ENCODE measurements at places on chromosomes 3 and 15. TPM values are rescaled to one million over a fixed set of nuclear protein-coding genes. Genes with fewer than 3 reads are reported as not detected.
A peak's percentile ranks its signal among the peaks of the same experiment; 100 is the strongest.

DNAJC17 gene
- 13.8 TPM for total RNA-seq

SYNPR gene
- not detected for total RNA-seq

TGM4 gene
- not detected for total RNA-seq

COPG1 gene
- 68.4 TPM for total RNA-seq

ZBTB38 gene
- total RNA-seq, result 57.3 TPM

FES gene
- 43.1 TPM for total RNA-seq

FSD2 gene
- 0.05 TPM for total RNA-seq

ECE2 gene
- total RNA-seq, result not detected

CLRN1 gene
- total RNA-seq, result not detected

BCL2A1 gene
- total RNA-seq, result 2.9 TPM

DNA sequence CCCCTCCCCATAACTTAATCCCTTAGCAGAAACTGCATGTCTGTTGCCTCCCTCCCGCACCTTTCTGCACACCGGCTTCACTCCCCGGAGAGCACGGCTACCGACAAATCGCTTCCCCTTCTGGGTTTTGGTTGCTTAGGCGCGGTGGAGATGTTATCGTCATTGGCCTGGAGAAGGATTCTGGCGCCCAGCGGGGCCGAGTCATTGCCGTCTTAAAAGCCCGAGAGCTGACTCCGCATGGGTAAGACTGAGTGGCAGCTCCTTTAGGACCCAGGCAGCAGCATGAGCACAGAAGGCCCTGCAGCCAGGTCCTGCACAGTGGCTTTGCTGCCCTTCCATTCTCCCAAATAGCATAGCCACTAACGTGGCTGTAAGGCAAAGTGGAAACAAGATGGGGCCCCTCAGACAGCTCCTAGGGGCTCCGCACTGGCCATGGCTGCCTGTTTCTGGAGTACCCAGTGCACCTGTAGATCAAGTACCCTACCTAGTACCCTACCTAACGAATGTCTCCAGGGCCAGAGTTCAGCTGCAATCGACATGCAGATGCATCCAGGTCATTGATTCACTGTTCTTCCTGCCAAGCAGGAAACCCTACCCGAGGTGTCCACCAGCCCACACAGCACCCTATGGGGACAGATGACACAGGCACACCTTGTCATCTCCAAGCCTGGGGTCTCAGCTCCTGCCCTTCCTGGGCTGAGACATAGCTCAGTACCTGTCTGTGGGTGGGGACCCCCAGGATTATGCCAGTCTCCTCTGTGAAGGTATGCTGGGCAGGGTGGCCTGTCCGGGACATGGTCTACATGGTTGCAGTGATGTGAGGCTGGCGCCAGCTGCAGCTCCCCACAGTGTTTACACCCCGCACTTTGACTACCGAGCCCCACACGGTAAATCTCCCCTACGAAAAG, 147.6 kb downstream of the LRRK1 start:
- no peak overlapping the region for H3K4me3 ChIP-seq
- no peak overlapping the region for H3K27ac ChIP-seq
- H3K36me3 ChIP-seq, result peaks cover 4% of the 10 kb centered on the region

- H3K27me3 ChIP-seq, result no peaks in the 10 kb centered on the region
- H3K4me1 ChIP-seq, result peaks cover 17% of the 10 kb centered on the region
- no peak overlapping the region for H3K4me3 ChIP-seq
- H3K27ac ChIP-seq, result peak overlapping the region; percentile 7
- no peaks in the 10 kb centered on the region for H3K36me3 ChIP-seq
Measured at GRCh38 chr3:187963003-187963676, 190.8 kb upstream of the LPP start.

DNA sequence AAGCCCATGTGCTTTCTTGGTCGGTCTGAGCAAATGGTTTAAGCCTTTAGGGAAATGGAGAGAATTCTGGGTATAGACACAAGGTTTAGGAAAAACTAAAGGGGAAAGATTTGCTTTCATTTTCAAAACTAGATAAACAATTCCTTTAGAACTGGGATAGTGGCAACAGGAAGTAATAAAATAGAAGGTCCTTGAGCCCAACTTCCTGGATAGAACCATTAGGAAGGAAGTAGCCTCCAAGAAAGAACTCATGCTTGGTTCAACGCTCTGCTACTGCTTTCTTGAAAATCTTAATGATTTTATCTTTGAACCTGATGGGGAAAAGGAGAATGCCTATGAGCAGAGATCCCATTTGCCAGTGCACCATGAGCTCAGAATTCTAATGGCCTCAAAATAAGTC, 147.0 kb upstream of the THRB start:
- no peak overlapping the region for H3K27ac ChIP-seq
- no peaks in the 10 kb centered on the region for H3K27me3 ChIP-seq
- no peaks in the 10 kb centered on the region for H3K36me3 ChIP-seq
- DNase-seq, result no peak

DNA sequence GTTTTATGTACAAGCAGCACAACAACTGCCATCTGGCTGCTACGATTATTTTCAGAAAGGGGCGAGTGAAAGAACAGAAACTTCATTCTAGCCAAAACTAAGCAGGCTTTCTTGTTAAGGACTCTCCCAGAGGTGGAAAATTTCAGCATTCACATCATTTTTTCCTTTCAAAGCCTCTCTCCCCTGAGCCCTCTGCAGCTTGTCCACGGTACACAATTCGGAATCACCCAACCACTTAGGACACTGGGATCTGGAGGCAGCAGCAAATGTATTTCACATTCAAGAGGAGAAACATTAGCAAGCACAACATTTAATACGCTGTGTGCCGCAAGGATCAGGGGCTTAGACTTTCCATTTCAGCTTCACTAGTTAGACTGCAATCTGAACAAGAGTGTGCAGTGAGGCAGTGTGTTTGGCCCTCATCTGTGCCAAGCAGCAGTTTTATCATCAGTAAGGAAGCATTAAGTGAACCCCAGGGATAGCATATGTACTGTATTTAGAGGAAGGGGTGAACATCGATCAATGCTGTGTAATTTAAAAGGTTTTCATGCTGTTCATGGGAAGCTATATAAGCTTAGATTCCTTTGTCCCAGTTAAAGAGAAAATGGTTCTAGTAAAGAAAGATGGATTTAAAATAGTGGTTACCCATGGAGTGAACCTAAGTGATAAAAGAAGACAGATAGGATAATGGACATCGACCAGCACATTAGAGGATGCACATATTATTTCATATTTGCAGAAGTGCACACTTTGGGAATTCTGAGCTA, 504.9 kb downstream of the TBL1XR1 start:
- no peak overlapping the region for H3K27ac ChIP-seq
- H3K4me3 ChIP-seq, result no peak overlapping the region
- H3K36me3 ChIP-seq, result no peaks in the 10 kb centered on the region
- DNase-seq, result no peak
- H3K4me1 ChIP-seq, result no peaks in the 10 kb centered on the region

DNA sequence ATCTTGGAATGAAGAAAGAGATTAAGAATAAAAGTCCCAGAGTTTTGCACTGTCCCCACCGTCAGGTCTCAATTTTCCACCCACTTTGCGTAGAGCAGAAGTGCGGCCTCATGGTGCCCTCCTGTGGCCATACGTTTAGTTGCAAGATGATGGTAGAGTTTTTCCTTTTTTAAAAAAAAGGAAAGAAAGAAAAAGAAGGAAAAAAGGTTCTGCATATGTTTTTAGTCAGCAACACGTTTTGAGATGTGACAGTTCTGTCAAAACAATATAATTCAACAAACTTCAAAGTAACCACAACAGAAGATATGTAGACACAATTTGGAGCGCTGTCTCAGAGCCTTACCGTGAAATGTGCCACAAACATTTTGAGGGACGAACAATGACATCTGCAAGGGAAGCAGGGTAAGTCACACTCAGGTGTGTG, 24.6 kb downstream of the EBLN2 start:
- peak; percentile 50 for DNase-seq
- H3K27me3 ChIP-seq, result no peaks in the 10 kb centered on the region
- H3K4me1 ChIP-seq, result no peaks in the 10 kb centered on the region
- no peaks in the 10 kb centered on the region for H3K36me3 ChIP-seq

GRCh38 chr3:140822401-140823047, 119.1 kb upstream of the SLC25A36 start:
- H3K4me3 ChIP-seq, result no peak overlapping the region
- no peak for DNase-seq
- H3K36me3 ChIP-seq, result no peaks in the 10 kb centered on the region
- no peak overlapping the region for H3K27ac ChIP-seq
- H3K27me3 ChIP-seq, result no peaks in the 10 kb centered on the region

DNA sequence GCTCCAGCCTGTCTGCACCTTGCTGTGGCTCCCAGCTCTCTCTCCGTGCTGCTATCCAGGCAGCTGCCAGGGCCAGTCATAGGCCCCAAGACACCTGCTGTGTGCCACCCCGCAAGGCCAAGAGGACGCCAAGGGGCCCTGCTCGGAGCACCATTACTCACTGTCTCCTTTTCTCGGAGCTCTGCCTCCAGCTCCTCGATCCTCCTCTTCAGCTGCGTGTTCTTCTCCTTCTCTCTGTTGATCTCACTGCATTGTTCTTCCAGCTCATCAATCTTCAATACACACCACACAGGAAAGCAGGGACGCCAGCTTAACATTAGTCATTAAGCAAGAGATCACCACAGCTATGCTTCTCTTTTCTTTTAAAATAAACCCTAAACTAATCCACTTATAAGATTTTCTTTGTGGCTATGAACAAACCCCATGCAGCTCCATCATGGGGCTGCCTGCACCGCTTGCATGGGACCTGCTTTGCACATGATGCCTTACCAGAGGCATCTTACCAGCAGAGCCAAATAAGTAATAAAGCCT, 42.6 kb downstream of the WHAMM start:
- H3K4me3 ChIP-seq, result no peak overlapping the region
- peaks cover 3% of the 10 kb centered on the region for H3K4me1 ChIP-seq
- no peak overlapping the region for H3K27ac ChIP-seq
- no peak for DNase-seq

DNA sequence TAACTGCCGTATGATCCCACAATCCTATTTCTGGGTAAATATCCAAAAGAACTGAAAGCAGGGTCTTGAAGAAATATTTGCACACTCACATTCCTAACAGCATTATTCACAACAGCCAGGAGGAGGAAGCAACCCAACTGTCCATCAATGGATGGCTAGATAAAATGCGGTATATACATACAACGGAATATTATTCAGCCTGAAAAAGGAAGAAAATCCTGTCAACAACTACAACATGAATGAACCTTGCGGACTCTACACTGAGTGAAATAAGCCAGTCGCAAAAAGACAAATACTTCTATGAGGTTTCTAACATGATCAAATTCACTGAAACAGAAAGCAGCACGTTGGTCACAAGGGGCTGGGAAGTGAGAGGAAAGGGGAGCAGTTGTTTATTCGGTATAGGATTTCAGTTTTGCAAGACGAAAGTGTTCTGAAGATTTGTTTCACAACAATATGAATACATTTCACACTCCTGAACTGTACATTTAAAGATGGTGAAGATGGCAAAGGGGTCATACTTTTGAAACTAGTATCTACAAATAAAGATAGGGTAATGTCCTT, 6.2 kb downstream of the DLG1 start:
- H3K27me3 ChIP-seq, result no peaks in the 10 kb centered on the region
- H3K4me3 ChIP-seq, result no peak overlapping the region
- no peak for DNase-seq
- H3K4me1 ChIP-seq, result peaks cover 20% of the 10 kb centered on the region
- peaks cover 11% of the 10 kb centered on the region for H3K36me3 ChIP-seq
